WTC11 (cell line): ENCODE measurements at places on chromosomes 4 and X.

DNA sequence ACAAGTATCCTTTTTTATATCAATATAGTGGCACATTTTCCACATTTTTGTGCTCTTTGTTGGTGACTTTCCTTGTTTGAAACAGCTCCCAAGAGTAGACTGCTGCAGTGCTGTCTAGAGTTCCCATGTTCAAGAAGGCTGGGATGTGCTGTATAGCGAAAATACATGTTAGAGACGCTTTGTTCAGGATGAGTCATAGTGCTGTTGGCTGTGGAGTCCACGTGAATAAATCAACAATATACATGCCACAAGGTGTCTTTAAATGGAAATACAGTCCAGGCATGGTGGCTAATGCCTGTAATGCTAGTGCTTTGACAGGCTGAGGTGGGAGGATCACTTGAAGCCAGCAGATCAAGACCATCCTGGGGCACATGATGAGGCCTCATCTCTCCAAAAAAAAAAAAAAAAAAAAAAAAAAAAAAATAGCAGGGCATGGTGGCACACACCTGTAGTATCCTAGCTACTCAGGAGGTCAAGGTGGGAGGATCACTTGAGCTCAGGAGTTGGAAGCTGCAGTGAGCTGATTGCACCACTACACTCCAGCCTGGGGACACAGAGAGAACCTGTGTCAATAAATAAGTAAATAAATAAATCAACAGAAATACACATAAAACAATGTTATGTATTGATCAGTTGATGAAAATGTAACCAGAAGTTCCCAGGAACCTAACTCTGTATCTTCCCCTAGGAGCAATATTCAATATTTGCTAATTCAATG, 256.8 kb upstream of the STS start:
- no peak for DNase-seq

GRCh38 chr4:53905276-53905940, 159.0 kb downstream of the CHIC2 start:
- DNase-seq = no peak

DNA sequence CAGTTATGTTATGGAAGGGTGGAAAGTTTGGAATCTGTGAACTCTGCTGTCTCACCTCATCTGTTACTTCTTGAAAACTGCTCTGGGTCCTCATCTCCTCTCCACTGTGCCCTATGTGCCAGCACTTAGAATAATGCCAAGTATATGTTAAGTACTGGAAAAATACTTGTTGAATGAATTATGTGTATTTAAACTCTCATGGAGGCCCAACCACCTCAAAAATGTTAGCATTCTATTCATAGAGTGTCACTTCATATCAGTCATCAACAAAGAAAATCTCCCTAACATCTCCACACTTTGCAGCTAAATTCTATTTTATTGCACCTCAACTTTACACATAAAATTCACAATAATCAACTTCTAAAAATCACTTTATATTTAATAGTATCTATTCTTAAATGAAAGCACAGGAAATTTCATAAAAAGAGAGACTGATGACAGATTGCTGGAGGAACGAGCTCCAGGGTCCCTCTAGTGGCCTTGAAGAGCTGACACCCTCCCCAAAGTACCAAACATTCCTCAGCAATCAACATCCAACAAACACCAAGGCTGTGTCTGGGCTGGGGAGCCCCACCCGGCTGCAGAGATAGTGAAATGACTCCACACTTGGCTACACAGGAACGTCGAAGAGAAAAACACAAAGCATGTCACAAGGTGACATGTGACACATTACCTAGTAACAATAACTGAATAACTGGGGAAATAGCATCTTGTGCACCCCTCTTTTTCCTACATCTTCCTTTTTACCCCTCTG, 45.8 kb downstream of the SLC39A8 start:
- peak; percentile 53 for DNase-seq

- DNase-seq = peak; percentile 72
Observed at GRCh38 chr4:146654687-146655520, 16.2 kb downstream of the POU4F2 start.

- no peak for DNase-seq
Observed at GRCh38 chr4:179989975-179990374, 2253.2 kb upstream of the TENM3 start.

- no peak for DNase-seq
Observed at GRCh38 chrX:38656350-38656915, 95.1 kb downstream of the TSPAN7 start.

DNA sequence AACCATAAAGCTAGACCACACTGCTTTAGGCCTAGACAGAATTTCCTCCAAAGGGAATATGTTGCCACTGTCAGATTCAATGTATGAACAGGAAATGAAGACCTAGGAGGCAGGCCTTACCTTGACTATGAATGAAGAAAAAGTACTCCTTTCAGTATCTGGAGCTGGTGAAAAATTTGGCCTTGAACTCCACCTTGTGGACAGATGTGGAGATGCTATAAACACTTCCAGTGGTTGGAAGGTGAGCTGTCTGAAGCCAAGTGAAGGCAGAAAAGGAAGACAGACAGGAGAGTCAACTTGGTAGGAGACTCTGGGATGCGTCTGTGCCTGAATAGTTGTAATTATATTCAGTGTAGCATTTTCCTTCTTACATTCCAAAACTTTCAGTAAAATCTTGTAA, 17.2 kb downstream of the SPIN3 start:
- peak; percentile 25 for DNase-seq

- DNase-seq = no peak
Observed at GRCh38 chrX:15215366-15215765, 54.5 kb downstream of the ASB9 start.

GRCh38 chrX:68878977-68879645, 50.3 kb downstream of the EFNB1 start:
- DNase-seq = no peak

DNA sequence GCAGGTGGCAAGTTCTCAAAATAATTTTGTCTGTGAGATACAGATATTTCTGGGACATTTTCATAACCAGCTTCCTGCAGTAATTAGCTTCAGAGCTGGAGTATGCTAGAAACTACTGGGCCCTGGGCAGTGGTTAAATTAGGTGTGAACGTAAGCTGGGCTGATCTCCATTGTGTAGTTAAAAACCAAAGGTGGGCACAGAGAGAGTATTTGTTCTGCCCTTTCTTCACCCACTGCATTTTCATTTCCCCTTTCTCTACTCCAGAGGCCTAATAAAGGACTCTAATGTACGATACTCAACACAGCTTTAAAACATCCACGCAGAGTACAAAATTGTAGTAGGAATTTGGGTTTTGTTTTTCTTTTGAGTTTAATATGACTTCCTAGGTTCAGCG, 252.7 kb downstream of the SPRY1 start:
- DNase-seq = no peak

- no peak for DNase-seq
Observed at GRCh38 chr4:20281453-20281852, 29.7 kb downstream of the SLIT2 start.

DNA sequence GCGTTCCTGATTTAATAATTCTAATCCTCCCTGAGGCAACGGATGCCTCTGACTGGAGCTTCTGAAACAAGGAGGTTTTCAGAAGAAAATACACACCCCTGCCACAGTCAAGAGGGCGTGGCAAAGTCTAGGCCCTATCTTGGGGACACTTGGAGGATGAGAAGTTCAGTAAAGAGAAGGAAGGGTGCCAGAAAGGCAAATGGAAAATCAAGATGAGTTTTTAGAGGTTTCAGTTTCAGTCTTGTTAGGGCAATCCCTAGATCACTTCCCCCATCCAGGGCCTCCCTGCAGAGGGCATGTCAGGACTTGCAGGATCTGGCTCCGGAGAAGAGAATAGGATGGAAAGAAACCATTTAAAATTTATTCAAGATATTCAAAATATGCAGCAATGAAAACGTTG, 28.5 kb upstream of the FGF2 start:
- peak; percentile 41 for DNase-seq

DNA sequence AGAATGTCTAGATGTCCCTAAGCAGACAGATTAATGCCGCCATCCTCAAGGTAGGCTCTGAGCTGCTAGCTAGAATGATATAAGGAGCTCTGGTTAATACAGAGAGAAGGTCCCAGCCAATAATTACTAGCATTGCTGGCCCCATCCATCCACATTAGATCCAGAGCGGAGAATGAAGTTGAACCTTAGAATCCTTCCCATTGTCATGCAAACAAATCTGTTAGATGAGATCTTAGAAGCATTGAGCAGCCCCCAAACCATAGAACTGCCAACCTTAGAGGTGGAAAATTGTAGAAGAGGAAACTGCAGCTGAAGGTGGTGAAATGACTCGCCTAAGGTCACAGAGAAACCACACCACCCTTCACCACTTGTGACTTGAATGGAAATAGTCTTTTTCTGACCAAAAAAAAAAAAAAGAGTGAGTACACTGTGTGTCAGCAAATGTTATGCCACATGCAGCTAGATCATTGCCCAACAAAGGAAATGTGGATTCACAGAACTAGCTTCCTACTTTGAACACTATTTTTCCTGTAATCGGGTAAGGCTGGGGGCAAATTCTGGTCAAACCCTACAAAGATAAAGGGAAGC, 162.1 kb downstream of the SMIM20 start:
- no peak for DNase-seq

DNA sequence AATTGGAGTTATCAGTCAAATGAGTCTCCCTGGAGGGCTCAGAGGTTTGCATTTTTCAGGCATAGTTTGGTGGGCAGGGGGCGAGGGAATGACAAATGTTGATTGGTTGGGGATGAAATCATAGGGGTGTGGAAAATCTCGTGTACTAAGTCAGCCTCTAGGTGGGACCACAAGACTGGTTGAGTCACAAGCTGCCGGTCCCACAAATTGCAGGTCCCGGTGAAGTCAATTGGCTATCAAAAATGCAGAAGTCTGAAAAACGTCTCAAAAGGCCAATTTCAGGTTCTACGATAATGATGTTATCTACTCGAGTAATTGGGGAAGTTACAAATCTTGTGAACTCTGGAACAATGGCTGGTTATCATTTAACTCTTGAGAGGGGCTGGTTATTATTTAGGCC, 98.8 kb upstream of the DHX15 start:
- DNase-seq = no peak

DNA sequence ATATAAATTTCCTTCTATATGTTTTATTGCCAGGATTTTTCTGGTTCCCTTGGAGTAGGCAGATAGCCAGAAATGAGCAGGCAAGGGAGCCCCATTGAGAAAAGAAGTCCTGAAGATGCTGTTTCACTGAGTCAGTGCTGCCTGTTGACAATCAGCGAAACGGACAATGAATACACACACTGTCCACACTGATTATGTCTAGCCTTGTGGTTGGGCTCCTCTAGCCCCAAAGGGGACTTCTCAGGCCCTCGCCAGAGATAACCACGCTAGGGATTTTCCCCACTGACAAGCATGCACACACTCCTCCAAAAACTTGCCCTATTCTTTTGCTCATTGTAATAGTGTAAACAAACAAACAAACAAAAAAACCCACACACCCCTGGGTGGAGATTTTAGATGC, 369.3 kb downstream of the DMD start:
- no peak for DNase-seq

GRCh38 chr4:22099896-22100295, 151.3 kb upstream of the KCNIP4 start:
- no peak for DNase-seq

- no peak for DNase-seq
Observed at GRCh38 chr4:103011378-103012025, 8.0 kb downstream of the SLC9B1 start.

DNA sequence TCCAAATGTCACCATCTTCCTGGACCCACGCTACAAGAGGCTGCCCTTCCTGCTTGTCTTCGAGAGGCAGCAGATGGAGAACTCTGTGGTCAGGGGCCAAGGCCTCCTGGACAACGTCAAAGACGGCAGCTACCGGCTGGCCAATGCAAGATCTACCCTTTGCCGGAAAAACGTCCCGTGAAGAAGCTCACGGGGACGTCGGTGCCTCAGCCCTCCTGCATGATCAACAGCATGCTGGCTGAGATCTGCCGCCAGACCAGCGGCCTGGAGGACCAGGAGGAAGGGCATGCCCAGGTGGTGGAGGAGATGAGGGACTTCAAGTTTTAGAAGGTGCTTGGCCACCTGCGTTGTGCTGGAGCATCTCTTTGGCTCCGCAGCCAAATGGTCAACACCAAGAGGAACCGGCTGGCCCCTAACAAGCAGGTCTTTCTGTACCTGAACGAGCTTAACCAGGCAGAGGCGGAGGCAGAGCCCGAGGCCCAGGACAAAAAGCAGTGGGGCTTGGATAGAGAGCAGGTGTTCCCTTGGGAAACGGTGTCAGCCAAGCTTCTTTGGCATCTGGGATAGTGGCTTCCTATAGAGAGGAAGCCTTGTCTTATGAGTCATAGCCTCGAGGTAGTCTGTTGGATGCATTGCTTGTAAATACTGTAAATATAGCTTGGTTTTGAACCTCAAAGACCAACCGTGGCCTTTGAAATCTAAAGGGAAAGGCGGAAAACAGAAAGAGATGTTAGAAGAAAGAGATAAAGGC, 94.8 kb upstream of the ELOVL6 start:
- DNase-seq = no peak

DNA sequence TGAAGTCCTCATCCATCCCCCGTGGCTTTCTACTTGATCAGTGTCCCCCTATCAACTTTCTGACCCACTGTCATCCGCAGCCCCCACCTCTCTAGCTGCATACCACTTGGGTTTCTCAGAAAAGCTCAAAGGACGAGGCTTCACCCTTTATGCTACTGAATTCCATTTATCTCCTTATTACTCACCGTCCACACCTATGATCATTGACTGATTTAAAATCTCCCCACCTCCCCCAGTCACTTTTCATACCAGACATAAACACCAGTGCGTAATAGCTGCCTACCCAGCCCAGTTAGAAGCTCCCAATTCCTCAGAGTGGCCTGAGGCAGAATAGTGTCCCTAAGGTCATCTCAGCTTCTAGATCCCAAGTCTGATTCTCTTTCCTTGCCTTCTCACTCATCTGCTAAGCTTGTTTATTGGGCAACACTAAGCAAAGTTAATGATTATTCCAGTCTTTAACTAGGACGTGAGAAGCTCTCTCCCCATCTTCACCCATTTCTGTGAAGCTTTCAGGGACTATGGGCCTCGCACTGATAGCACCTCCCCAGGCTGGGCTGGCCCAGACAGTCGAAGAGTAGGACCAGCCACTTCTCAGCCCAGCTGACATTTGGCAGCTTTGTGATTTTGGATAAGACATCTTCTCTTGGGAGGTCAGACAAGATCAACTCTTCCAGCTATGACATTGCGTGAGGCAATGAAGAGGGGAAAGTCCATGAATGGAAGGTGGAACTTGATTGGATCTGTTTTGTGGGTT, 7.2 kb upstream of the DDX60L start:
- no peak for DNase-seq

GRCh38 chr4:87270144-87270543, 49.7 kb upstream of the KLHL8 start:
- peak; percentile 13 for DNase-seq

DNA sequence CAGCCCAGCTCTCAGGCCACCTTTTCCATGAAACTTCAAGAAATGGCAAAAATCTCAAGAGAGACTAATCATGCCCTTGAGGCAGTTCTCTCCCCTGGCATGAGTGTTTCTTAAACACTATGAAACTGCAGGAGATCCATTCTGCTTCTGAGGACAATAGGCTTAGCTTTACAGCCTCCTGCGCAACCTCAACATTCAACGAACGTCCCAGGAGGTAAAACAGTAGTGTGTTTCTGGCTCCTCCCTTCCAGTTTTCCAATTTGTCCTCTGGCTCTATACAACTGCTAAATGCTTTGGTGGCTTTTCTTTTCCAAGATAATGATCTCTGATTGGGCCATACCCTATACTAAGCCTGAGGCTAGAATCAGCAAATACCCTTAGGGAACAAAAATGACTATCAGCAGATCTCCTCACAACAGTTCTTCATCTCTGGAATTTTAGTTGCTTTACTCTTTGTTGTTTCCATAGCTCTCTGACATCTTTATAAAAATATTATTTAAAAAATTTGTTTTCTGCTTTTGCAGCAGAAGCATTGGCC, 87.0 kb upstream of the FAT1 start:
- no peak for DNase-seq
